ENCODE measurements at places on chromosomes 12 and 14.

DNA sequence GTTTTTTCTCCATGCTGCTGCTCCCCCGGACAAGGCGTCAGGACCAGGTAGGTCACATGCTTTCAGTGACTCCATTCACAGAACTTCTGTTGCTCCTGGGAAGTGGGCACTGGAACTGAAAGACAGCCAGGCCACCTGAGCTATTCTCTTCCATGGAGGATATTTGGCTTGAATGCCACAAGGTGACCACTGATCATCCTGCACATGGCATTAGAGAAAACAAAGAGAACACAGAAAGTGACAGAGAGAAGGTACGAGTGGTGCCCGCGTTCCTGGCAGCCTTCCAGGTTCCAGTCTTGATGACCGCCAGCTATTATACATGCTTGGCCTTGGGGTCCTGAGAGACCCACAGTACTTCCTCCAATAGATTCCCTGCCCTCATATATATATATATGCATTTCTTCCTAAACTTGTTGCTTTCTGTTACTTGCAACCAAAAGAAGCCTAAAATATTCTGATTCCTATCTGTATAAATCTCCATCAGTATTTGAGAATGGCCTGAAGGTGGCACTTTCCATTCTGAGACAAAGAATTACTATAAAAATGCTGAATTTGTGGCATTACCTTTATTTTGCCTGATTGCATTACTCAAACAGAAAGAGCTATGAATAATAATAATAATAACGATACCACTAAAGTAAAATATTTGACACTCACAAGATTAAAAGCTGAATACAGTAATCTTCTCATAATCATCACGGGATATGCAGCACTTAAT, 174.9 kb downstream of the FOXN3 start:
- no peak for DNase-seq

DNA sequence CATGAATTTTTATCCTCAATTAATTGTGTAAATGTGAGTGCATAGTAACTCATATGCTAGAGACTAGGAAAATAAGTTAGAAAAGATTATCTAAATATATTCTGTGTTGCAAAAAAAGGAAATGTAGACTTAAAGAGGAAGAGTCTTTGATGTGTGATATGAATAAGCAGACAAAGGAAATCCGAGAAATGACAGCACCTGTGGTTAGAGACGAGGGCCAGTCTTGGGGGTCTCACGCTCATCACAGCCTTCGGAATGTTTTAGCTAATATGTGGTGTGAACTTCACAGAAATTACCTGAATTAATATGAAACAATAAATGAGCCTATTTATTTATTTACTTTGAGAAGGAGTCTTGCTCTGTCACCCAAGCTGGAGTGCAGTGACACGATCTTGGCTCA, 11.6 kb downstream of the ATP6V0A2 start:
- DNase-seq = no peak

GRCh38 chr12:26153421-26154154, 28.8 kb upstream of the BHLHE41 start:
- no peak for DNase-seq

- DNase-seq = no peak
These were observed 2.0 kb downstream of the SCYL2 start for GRCh38 chr12:100268835-100269564.

DNA sequence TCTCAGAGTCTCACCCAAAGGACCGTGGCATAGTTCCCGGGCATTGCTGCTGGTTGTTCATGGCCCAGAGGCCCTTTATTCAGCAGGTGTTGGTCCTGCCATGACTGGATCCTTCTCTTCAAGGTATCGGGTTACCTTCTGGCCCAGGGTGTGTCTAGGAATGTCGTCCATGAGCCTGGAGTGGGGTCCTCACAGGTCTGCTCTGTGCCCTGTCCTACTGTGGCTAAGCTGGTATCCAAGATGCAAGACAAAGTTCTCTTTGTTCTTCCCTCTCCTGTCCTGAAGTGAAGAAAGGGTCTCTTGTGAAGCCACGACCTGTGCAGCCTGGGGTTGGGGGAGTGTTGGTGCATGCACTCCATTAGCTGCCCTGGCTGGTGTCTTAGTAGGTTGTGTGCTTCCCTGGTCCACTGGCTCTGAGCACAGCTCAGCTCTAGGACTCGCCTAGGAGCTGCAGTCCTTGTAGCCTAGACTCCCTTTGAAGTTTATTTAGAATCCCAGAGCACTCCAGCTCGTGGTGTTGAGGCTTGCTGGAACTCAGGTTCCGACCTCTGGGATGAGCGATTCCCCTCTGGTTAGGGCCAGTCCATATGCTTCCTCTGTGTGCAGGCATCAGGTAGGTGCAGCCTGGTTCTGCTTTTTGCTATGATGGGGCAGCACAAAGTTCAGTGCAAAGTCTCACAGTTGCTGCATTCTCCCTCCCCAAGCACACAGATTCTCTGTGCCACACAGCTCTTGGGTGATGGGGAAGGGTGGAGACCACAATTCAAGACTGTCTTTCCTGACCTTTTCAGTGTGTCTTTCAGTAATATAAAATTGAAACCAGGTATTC, 117.4 kb downstream of the NUBPL start:
- DNase-seq = no peak

DNA sequence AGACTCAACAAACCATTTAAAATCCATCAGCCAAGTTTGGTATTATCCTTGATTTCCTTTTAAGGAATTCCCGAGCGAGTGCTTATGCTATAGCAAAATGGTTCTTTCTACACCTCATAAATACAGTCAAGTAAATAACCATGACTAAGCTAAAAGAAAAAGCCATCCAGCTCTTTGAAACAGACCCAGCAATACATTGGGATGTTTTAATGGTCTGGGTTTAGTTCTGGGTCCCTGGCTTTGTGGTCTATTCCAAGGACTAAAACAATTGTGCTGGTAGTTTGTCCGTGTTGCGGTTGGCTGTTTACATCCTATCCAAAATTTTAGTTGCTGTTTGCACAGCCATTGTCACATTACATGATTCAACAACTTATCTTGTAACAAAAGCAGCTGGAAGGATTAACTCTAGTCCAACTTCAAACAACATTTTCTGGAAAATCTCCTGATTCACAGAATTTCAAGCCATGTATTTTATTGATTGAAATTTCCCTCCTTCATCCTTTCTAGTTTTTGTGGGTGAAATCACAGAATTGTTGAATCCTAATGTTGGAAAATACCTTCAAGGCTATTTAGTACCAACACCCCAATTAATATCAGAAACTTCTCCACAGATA, 19.6 kb downstream of the KLRB1 start:
- no peak for DNase-seq

All from right hindlimb (tissue), 1 donor.